ENCODE measurements at places on chromosomes 4 and X.

DNA sequence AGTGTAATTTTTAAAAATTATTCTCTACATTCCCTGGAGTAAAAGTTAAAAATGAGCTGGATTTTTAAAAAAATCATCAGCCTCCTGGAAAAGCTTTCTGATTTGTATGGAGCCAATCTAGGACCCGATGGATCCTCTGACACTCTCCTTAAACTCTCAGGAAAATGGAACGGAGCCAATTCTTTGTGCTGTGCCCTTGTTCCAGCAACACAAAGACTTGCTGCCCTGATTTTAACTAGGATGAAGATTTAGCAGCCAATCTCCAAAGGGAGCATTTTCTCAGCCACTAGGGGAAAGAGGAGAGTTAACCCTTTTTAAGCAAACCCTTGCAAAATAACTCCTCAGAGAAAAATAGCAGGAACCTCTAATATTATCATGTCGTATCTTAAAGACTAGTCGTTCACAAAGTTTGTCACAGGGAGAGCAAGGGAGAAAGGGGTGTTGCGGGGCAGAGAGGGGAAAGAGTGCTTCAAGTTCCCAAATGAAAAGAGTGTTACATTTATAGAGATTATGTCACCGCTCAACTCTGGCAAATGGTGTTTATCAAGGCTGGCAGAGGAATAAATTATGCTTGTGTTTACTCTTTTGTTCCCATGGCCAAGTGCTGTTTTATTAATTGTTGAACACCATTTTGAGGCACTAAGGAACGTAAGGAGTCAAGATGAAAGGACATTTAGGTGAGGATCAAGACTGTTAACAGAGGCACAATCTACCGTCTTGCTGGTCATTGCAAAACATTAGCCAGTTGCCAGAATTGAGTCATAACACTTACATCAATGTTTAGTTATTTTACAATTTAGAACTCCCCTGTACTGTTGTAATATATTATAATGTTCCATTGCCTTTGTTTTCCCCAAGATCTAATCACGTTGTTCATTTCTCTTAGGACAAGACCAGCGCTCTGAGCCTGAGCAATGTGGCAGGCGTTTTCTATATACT, 250.7 kb downstream of the THOC2 start:
- DNase-seq = no peak

GRCh38 chr4:126213996-126214395, 899.2 kb downstream of the FAT4 start:
- DNase-seq = no peak

- no peak for DNase-seq
Observed at GRCh38 chr4:173543266-173543665, 13.2 kb upstream of the HAND2 start.

- DNase-seq = no peak
Observed at GRCh38 chr4:132383571-132384199, 765.4 kb upstream of the PCDH10 start.

GRCh38 chrX:114152130-114152529, 431.8 kb upstream of the HTR2C start:
- no peak for DNase-seq

DNA sequence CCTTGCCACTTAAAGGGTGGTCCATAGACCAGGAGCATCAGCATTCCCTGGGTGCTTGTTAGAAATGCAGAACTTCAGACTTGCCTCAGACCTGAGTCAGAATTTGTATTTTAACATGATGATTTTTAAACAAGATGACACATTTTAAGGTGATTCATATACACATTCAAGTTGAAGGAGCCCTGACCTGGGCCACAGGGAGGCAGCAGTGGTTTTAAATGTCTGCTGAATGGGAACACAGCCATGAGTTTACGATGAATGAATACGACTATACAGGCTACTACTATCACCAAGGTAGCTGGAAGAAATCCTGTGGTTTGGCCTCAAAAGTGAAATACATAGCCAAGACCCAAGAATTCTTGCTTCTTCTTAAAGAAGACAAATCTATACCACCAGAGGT, 2.9 kb downstream of the HDAC8 start:
- DNase-seq = no peak

GRCh38 chr4:142959173-142959572, 113.1 kb upstream of the INPP4B start:
- no peak for DNase-seq

DNA sequence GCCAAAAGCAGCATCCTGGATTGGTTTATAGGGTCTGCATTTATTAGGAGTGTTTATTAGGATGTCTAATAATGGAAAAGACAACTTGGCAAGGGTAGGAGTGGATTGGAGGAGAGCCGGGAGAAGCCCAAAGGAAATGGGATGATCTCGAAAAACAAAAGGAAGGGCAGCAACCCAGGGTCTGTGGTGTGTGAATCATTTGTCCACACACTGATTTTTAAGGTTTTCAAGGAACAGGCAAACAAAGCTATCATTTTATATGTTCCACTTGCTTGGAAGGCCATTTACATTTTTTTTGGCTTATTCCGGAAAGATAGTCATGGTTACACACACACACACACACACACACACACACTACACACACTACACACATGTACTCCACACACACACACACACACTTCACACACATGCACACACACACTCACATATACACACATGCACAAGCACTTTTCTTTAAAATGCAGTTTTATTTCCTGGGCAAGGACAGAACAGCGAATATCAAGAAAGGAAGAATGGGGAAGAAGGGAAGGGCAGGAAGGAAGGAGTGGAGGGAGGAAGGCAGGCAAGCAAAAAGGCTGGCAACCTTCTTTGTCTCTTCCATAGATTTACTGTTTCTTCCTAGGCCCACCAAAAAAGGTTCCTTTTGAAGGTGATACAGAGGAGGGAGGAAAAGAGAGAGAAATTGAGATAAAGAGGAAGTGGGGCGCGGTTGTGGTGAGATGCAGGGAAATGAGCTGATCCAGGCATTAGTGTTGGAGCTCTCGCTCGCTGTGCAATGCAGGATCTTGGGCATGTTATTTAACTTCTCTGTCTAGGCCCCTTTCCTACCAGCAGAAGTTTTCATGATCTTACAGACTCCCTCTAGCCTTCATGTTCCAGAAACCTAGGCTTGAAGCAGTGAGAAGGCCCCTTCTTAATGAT, 88.6 kb upstream of the MAML3 start:
- DNase-seq = no peak
